Central memory CD4-positive, alpha-beta T cell (primary cell): ENCODE measurements at places on chromosomes 4 and X.

GRCh38 chr4:151284534-151285245 lies 7.7 kb downstream of the PRSS48 start:
- no peak for DNase-seq

- DNase-seq: no peak
Observed at GRCh38 chr4:184375027-184375426, 99.3 kb downstream of the IRF2 start.

GRCh38 chr4:70392057-70392776 lies 5.5 kb upstream of the OPRPN start:
- DNase-seq: no peak

DNA sequence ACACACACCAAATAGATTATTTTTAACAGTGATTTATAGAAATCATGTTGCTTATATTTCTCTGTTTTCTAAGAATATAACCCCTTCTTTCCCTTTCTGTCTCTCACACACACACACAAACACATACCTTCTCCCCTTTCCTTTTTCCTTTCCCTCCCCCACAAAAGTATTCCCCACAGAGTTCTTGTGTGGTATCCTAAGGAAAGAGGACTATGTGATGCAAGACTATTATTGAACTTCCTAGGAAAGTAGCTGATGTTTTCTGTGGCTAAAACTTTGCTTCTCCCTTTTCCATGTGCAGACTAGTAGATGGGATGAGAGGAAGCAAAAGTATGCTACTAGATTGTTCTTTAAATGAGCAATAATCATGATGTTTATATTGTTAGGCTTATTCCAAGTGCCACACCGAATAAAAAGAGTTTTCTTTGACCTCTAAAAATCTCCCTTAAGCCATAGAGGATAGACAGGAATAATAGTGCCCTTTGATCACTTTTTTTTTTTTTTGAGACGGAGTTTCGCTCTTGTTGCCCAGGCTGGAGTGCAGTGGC lies 38.7 kb downstream of the CPEB2 start:
- DNase-seq: no peak

GRCh38 chrX:50114113-50114512 lies 86.7 kb downstream of the AKAP4 start:
- DNase-seq: no peak
